Astrocyte of the cerebellum (primary cell): ENCODE measurements at places on chromosomes 11 and 22.

- no peak for DNase-seq
Measured at GRCh38 chr22:42296381-42296853, 26.0 kb upstream of the TCF20 start.

DNA sequence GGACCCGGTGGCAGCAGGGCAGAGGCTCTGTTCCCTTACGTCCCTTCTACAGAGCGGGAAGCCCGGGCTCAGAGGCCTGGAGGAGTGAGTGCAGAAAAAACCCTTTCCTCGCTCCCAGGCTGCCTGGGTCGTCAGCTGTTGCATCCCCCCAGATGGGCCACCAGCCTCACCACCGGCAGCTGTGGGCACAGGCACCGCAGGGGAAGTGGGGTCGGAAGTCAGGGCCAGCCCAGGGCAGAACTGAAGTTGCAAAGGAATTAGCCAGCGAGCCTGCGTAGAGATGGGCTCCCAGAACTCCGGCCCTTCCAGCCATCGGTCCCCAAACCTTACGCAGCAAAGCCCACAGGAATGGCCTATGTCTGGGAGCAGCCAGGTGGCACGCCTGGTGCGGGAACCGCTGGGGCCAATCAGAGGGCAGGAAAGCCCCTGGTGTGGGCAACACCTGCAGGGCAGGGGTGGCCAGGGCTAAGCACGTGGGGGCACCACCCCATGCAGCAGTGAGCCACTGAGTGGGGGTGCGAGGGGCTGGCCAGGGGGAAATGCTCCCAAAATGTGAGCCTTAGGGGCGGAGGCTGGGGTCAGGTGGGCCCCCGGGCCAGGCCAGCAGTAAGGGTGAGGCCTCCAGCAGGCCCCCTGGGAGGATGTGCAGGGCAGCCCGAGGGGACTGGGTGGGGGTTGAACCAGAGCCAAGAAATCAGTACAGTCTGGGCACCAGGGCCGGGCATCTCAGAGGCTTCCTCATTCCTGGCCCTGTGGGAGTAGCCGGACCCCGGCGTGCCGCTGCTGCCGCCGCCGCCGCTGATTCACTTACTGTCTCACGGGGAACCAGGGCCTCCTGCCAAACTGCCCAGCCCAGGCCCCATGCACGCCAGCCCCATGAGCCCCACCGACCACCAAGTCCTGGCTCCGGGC, 58.2 kb downstream of the WNT7B start:
- peak; percentile 18 for DNase-seq

DNA sequence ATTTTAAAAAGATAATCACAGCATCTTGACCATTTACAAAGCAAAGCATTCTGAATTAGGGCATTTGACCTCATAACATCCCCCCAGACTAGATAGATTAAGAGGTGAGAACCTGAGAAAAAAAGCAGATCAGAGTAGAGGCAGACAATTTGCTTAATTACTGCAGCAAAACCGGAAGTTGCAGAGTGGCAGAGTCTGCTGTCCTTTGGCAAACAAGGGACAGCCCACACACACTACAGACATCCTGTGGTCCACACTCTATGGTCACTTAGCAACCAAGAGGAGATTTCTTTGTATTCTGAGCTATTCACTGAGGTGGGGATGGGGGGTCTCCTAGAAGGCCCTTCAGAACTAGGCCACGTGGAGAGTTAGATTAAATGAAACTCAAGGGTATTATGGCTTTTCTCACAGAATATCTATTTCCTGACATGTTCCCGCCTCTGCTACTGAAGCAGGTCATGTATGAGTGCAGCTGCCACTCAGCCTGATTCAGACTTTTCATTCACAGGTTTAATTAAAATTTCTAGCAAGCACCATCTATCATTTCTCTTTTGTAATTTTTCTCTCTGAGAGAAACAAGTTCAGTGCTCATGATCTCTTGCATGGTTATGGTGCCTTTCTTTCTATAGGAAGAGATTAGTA, 48.5 kb downstream of the SVIP start:
- DNase-seq, result no peak

GRCh38 chr11:19844012-19844411, 131.4 kb downstream of the NAV2 start:
- no peak for DNase-seq

DNA sequence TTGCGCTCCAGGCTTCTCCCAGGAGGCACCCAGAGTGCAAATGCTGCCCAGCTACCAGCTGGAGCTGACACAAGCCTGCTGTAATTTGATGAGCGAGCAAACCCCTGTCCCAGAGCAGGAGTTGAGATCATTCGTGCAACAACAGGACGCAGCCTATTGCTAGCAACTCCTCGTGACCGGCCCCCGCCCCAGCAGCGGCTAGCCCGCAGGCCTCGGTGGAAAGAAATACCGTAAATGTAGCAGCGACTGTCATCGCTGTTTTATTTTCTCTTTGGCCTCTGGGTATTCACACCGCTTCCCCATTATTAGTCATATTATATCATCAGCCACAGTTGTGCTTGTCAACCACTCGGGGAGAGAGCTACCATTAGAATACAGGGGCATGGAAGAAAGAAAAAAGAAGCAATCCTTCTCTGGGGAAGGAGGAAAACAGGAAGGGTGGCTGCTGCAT, 59.2 kb upstream of the ATXN10 start:
- DNase-seq, result peak; percentile 23

DNA sequence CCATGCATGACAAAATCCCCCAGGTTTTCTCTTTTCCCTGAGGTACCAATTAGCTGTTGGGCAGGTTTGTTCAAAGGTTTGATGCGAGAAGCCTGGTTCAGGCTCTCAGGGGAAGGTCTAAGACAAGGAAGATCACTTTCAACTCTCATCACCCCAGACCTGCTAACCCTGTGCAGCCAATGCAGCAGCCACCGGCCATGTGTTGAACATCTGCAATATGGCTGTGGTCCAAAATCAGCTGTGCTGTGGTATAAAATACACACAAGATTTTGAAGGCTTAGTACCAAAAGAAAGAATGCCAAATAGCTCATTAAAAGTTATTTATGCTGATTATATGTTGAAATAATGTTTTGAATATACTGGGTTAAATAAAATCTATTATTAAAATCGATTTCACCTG, 58.5 kb downstream of the SMCO4 start:
- peak; percentile 33 for DNase-seq

- DNase-seq, result no peak
Measured at GRCh38 chr22:48948575-48949170, 879.0 kb downstream of the BRD1 start.

GRCh38 chr11:23586173-23586572, 725.9 kb upstream of the CCDC179 start:
- DNase-seq, result no peak

- no peak for DNase-seq
Measured at GRCh38 chr22:23126165-23127054, 15.4 kb downstream of the RSPH14 start.

DNA sequence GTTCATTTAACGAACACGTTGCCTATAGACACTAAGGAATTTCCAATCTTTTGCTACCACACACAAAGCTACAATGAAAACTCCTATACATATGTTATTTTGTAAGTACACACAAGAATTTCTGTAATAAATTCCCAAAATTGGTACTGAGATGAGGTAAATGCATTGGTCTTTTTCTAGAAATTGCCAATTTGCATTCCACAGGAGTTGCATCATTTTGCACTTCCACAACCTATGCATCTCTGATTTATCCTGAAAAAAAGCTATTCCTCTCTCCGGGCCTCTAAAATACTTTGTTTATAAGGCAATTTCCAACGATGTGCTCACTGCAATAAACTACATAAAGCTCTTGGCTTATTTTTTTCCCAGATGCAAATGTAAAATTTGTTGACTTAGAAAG, 24.9 kb downstream of the IMMP1L start:
- DNase-seq, result no peak

- DNase-seq, result no peak
Measured at GRCh38 chr11:78914503-78914902, 339.8 kb upstream of the NARS2 start.

DNA sequence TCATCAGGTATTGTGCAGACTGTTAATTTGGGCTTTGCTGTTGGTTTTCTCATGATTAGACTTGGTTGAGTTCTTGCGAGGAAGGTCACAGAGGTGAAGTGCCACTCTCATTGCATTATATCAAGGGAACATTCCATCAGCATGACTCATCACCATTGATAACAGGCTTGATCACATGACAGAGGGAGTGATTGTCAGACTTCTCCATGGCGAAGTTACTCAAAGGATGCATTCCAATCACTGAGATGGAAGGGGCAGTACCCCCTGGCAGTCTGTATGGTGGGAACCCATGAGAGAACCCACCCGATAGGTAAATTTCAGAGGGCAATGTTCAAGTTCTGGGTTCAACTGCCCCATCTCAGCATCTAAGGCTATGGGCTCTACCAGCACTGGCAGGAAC, 19.4 kb upstream of the P2RY2 start:
- DNase-seq, result no peak

DNA sequence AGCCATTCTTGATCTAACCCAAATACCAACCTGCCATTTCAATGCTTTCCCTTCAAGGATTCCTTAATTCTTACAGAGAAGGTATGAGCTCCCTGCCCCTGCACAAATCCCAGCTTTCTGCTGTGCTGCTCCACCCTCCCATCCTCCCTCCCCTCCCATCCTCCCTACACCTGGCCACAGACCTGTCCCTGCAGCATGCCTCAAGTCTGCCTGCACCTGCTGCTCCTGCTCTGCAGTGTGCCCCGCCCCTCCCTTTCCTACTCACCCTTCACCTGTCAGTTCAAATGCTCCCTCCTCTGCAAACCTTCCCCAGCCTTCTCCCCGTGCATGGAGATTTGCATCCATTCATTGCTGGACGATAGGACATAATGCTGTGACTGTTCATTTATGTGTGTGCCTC, 139.9 kb upstream of the NARS2 start:
- no peak for DNase-seq

- DNase-seq, result no peak
Measured at GRCh38 chr11:6703247-6704063, 20.3 kb upstream of the MRPL17 start.

- no peak for DNase-seq
Measured at GRCh38 chr11:14455648-14456430, 43.8 kb downstream of the COPB1 start.

DNA sequence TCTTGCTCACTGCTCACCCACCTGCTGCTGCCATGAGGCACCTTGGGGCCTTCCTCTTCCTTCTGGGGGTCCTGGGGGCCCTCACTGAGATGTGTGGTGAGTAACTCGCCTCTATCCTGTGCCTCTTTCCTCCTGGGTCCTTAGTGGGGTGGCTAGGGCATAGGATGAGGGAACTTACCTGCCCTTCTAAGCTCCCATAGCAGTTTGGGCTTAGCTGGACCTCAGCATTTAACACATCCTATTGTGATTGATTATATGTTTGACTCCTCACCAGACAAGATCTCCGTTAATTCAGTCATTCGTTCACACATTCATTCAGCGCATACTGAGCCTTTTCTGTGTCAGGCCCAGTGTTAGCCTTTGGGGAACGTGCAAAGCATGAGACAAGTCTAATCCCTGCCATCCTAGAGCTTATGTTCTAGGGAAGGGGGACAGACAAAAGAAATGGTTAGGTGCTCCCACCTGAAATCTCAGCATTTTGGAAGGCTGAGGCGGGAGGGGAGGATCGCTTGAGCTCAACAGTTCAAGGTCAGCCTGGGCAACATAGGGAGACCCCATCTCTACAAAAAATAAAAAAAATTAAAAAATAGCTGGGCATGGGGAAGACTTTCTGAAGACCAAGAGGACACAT, 441 bp downstream of the TCN2 start:
- DNase-seq, result no peak

GRCh38 chr11:94196363-94196762, 67.7 kb downstream of the PANX1 start:
- no peak for DNase-seq

DNA sequence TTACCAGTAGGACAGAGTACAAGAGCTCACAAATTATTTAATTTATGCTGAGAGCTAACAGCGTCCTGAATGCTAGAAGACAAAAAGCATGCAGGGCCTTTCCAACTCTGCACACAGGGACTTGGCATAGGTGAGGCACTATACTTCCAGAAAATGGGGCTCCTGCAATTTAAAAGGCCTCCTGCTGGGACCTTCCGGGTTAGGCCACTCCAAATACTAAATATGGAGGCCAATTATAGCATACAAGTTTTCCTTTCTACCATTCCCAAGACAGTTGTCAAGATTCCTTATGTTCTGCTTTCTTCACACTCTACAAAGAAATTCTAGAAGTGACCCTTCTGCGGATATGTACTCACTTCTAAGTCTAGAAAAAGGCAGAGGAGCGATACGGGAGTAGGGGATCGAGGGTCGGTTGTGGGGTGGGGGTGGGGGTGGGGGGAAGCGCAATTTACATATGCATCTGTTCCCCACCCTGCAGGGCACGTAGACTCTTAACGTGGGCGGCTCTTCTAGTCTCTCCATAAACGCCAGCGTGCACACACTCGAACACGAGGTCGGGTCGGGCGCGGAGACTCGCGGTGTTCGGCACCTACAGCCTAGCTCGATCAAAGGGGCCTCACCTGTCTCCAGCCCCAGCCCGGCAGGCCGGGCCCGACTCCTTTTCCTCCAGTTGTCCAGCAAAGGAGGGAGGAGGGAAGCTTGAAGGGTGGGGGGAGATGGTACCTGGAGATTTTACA, 728 bp downstream of the DCUN1D5 start:
- DNase-seq, result no peak

DNA sequence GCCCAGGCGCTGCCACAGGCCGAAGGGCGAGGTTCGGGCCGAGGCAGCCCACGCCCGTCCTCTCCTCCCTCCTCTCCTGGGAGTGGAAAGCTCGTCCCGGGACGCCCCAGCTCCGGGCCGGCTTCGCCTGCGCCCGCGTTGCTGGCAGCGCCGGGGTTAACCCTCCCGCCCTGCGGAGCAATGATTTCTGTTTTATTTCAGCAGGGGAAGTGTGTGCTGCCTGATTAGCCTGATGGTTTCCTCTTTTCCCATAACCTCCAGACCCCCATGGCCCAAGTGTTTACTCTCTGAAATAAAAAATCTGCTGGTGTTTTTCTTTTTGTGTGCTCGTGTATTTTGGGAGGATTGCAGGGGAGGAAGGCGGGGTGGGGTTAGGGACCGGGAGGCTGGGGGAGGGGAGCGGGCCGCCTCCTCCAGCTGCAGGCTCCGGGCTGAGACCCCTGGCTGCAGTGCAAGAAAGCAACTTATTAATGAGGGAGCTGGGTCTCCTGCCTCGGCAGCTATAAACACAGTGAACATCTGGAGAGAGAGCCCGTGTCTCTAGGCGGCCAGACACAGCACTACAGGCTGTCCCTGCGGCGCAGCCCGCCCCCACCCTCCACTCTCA, 38.6 kb downstream of the ETS1 start:
- DNase-seq, result no peak

GRCh38 chr22:24069721-24070120, 58.6 kb downstream of the CABIN1 start:
- no peak for DNase-seq

DNA sequence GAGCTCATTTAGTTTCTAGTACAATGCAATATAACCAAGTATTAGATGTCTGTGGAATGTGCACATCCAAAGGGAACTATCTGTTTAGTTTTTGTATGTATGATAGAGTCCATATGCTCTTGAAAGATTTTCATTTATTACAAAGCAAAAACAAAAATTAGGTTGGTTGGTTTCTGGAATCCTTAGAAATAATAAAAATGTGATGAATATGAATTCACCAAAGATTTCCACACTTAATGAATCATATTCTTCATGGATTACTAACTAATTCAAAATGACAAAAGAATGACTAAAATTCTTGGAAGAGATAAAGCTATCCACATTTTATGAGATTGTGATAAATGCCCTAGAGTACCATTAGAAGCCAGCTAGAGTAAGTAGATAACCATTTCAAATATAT, 261.1 kb downstream of the SBF2 start:
- DNase-seq, result no peak

- no peak for DNase-seq
Measured at GRCh38 chr11:9697766-9698165, 33.9 kb downstream of the SWAP70 start.
